ENCODE measurements at places on chromosomes 6 and 20.

DNA sequence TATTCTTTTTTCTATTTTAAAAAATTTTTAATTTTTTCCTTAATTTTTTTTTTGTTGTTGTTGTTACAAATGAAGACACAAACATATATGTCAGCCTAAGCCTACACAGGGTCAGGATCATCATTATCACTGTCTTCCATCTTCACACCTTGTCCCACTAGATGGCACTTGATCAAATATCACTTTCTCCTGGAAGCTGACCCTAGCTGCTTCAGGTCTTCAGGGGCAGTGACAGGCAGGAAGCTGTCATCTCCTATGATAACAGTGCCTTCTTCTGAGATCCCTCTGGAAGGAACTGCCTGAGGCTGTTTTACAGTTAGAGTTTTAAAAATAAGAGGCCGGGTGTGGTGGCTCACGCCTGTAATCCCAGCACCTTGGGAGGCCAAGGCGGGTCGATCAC is 70.2 kb upstream of the EEF1E1 start:
- DNase-seq: no peak

DNA sequence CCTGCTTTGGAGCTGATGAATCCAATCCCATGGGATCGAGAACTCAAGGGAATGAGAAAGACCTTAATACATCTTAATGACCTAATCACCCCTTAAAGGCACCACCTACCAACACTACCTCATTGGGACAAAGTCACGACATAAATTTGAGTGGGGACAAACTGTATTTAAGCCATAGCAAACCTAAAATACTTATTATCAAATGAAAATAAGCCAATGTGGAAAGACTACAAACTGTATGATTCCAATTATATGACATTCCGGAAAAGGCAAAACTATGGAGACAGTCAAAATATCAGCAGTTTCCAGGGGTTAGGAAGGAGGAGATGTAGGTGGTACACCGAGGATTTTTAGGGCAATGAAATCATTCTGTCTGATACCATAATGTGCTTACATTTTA is 53.3 kb upstream of the NCOA3 start:
- no peak for DNase-seq

- no peak for DNase-seq
These were observed 135.3 kb upstream of the ARMC2 start for GRCh38 chr6:108712946-108713345.

GRCh38 chr6:89678531-89678930 is 40.0 kb upstream of the LYRM2 start:
- DNase-seq: no peak

GRCh38 chr6:85795945-85796344 is 153.3 kb upstream of the SYNCRIP start:
- no peak for DNase-seq

DNA sequence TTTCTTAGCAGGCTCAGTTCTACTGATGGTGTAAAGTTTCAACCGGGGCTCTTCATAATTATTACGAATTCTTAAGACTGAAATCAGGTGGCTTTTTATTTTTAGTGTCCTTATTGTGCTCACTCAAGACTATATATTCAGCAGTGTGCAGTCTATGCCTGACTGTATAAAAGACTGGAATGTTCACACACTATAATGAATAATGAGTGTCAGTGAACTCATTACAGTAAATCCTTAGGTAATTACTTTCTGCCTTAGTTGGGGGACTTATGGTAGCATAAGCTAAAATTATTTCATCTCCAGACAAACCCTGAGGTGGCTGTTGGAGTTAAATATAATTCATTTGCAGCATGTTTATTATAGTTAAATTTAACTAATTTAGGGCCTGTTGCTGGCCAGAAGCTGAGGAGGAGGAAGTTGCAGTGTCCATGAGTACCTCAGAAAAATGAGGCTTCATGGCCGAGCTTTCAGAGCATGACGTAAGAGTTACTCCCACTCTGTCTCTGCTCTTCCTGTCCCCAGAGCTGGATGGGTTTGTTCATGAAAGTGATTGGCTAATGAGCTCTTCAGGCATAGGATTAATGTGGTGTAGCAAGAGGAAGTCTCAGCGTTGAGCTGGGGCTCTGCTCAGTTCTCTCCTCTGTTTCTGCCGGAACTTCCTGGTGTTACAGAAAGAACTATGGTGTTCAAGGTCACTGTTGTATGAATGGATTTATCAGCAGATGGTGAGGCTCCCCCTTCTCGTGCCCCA is 335.7 kb downstream of the NRN1 start:
- peak; percentile 27 for DNase-seq

DNA sequence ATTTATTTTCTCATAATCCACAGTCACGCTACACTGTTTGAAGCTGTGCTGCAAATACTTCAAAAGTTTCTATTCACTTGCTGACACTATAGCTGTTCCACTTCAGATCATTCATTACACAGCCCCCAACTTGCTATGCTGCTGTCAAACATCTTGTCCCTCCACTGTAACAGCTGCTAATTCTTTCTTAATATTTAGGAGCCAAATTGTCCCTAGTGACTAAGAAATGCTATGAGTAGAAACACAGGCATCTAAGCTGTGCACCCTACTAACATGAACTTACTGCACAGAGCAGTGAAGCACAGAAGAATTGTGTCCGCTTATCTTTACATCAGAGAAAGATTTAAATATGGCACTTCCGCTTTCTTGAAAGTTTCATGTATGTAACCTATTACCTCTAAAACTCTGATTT is 91.3 kb downstream of the PDE10A start:
- DNase-seq: peak; percentile 36

DNA sequence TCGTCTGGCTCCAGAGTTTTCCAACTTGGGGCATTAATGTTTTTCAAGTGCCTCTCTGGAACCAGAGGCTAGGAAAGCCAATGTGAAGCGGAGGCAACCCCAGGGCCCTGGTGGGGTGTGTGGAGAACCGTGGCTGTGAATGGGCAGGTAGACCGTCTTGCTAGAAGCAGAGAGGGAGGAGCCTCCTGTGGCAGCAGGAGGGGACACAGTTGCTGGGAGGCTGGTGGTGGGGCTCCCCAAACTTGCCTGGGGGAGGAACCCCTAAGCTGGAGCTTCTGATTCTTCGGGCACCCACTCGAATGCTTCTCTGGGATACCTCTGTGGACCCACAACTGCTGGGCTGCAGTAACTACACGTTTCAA is 65.3 kb upstream of the APCDD1L start:
- no peak for DNase-seq

- no peak for DNase-seq
These were observed 1.4 kb downstream of the RIMS1 start for GRCh38 chr6:71887744-71888230.

DNA sequence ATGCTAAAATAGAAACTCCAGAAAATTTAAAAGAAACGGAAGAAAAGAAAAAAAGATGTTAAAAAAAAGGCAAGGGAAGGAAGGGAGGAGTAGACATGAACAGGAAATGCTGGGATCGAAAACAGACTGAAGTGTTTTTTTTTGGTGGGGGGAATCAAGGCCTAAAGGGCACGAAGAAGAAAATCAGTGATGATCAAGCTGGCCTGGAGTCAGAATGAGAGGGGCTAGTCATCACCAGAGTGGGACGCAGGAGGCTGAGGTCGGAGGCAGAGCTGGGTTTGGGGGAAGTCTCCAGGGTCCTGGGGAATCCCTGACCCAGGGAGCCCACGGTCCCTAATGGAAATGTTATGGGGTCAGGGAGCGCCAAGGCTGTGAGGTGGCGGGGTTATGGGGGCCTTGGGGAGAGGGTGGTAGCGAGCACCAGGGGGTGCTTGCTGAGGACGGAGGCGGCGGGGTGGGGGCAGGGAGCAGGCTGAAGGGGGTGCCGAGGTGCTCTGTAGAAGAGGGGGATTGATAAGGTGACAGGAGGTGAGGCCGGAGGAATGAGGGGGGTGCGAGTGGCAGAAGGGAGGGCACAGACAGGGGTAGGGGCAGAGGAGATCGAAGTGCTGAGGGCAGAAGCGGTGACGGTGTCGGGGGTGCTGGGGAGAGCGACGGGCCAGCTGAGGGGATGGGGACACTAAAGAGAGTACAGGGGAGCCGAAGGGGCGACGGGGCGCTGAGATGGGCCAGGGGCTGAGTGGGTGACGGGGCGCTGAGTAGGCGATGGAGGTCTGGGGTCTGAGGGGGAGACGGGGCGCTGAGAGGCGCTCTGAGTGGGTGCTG is 684 bp downstream of the ZNFX1 start:
- no peak for DNase-seq

- no peak for DNase-seq
These were observed 48.1 kb upstream of the TNFRSF21 start for GRCh38 chr6:47357827-47358226.

GRCh38 chr20:37422791-37423286 is 76.9 kb downstream of the SRC start:
- DNase-seq: no peak

DNA sequence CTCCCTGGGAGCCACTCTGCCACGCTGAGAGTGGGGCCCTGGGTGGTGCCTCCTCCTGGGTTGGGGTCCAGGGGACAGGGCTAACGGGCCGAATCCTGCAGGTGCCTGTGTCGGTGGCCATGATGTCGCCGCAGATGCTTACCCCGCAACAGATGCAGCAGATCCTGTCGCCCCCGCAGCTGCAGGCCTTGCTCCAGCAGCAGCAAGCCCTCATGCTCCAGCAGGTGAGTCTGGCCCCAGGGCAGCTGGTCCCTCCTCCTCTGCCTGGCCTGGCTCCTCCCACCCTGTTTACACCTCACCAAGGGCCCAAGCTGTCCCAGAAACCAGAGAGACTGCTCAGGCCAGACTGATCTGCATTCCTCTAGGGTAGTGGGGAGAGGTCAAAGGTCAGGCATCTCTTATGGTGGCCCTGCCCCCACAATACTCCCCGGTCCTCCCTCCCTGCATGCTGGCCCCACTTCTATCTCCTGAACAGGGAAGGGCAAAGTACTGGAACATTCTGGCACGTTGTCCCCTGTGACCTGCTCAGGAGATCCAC is 38.6 kb downstream of the FOXP4 start:
- DNase-seq: no peak

- DNase-seq: no peak
These were observed 400.6 kb downstream of the ESR1 start for GRCh38 chr6:152207915-152208714.

DNA sequence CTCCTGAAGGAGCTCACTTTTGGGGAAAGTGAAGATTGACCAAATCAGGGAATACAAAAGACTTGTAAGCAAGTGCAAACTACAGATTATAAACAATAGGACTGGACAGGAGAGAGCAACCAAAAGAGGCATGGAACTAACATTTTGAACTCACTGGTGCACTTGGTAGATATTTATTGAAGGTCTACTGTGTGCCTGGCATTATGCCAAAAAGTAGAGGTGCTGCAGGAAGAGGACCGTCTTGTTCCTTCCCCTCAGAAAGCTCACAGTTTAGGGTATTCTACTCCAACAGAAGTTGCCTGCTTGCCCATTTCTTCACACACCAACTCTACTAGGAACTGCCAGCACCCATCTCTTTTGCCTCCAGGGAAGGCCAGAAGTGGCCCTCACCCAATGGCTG is 10.0 kb upstream of the TSHZ2 start:
- no peak for DNase-seq

DNA sequence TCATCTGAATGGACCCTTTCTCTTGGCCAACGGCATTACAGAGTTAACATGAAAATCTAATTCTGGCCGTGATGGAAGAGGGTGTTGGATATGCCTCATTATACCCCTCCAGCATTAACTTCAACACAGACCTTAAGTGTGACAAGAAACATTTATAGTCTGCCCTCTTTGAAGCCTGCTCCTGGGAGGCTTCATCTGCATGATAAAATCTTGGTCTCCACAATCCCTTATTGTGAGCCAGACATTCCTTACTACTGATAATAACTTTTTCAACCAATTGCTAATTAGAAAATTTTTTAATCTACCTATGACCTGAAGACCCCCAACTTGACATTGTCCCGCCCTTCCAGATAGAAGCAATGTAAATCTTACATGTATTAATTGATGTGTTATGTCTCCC is 9.3 kb upstream of the HBS1L start:
- no peak for DNase-seq

- no peak for DNase-seq
These were observed 221.7 kb upstream of the MARCKS start for GRCh38 chr6:113635222-113635986.

GRCh38 chr6:11366183-11366933 is 133.9 kb upstream of the NEDD9 start:
- DNase-seq: no peak
